HFFc6 (cell line): ENCODE measurements at places on chromosomes 7 and 10. TPM values are rescaled to one million over a fixed set of nuclear protein-coding genes. Genes with fewer than 3 reads are reported as not detected.

DNA sequence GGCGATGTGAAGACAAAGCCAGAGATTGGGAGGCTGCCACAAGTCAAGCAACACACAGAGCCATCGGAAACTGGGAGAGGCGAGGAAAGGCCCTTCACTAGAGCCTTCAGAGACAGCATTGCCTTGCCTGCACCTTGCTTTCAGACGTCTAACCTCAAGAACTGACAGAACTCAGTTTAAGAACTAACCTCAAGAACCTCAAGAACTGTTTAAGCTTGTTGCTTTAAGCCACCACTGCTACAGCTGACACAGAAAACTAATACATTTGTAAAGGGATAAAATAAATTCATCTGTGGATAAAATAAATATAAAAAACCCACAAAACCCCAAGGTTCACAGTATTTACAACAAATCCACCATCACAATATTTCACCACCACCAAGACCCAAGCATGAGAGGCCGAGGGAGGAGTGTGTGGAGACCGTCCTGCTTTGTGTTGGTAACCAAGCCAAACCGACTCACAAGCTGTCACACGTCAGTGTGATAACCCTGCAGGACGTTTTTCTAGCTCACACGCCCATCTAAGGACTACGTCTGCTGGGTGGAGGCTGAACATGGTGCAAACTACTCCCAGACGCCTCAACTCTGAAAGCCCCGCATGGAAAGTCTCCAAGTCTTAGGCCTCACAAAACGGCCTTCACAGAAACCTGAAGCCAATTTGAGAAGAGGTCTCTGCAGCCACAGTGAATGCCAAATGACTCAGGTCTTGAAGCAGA is 116.8 kb downstream of the ABLIM1 start:
- DNase-seq: peak; percentile 75
- H3K27me3 ChIP-seq: no peaks in the 10 kb centered on the region
- H3K4me1 ChIP-seq: peaks cover 16% of the 10 kb centered on the region
- H3K36me3 ChIP-seq: 0 out of 2 replicates have a peak, but pooled peaks cover 3% of the 10 kb centered on the region
- H3K4me3 ChIP-seq: no peak overlapping the region

DNA sequence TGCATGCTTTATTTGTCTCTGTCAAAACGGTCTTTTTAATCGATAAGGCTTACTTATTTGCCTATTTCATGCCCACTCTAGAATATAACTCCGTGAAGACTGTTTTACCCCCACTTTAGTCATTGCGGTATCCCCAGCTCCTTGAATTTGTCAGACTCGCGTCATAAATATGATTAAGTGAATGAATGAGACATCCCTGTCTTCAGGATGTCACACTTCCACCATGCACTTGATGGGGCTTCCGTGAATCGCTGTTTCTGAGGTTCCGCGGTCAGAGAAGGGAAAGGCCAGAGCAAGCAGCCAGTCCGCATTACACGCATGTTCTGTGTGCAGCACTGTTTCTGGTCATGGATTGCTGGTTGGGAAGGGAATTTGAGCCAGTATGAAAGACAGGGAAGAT is 138.8 kb downstream of the CELF2 start:
- H3K4me3 ChIP-seq: no peak overlapping the region
- peaks cover 2% of the 10 kb centered on the region for H3K27me3 ChIP-seq
- peaks cover 10% of the 10 kb centered on the region; the same call in 1 of the 2 replicates for H3K4me1 ChIP-seq
- 0 out of 2 replicates have a peak, but pooled peaks cover 2% of the 10 kb centered on the region for H3K36me3 ChIP-seq
- H3K27ac ChIP-seq: no peak overlapping the region

Gene CALY
- total RNA-seq: not detected in 3 replicates

DNA sequence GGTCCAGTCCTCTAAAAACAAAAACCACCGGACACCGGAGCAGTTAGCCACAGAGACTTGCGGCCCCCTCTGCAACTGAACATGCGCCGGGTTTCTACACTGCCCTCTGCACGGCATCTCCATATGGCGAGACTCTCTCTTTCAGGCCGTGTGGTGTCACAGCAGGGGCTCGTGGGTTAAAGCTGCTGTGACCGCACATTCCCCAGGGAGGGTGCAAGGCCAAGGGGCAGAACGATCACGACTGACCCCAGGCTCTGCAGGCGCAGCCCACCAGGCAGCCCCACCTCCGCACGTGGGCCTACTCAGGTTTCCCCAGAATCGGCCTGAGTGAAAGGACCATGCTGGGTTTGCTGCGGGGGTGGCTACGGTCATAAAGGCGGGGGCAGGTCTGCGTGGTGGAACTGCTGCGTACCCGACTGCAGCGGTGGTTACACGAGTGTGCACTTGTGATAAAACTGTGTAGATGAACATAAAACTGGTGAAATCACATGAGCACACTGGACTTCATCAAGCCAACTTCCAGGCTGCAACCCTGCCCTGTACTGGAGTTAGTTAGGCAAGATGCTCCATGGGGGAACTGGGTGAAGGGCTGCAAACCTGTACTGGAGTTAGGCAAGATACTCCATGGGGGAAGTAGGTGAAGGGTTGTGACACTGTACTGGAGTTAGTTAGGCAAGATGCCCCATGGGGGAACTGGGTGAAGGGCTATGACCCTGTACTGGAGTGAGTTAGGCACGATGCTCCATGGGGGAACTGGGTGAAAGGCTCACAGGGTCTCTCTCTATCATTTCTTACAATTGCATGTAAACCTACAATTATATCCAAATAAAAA is 81.4 kb upstream of the PPP2R2D start:
- no peaks in the 10 kb centered on the region for H3K36me3 ChIP-seq
- H3K4me3 ChIP-seq: no peak overlapping the region
- peaks cover 7% of the 10 kb centered on the region for H3K27me3 ChIP-seq
- H3K27ac ChIP-seq: no peak overlapping the region
- no peak for DNase-seq

GRCh38 chr10:52653263-52653909 is 119.2 kb downstream of the MBL2 start:
- H3K4me3 ChIP-seq: no peak overlapping the region
- H3K4me1 ChIP-seq: peaks cover 44% of the 10 kb centered on the region
- no peaks in the 10 kb centered on the region for H3K36me3 ChIP-seq
- no peak for DNase-seq

DNA sequence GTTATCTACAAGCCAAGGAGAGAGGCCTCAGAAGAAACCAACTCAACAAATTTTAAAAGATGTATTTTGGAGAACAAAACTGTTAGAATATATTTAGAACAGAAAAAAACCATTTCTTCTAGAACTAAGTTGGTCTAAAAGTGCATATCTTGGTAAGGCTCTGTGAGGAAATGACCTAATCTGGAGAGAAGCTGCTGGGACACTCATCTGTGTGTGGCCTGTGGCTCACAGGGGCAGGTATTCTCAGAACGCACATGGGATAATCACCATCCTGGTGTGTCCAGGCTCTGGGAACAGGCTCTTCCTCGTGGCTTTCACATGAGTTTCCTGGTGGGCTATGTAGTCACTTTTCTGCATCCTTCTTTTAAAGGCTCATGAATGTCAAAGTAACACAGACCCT is 38.1 kb upstream of the PRSS1 start:
- H3K27me3 ChIP-seq: peaks cover 14% of the 10 kb centered on the region; the same call in 1 of the 2 replicates
- H3K27ac ChIP-seq: no peak overlapping the region
- no peak for DNase-seq
- peaks cover 15% of the 10 kb centered on the region for H3K4me1 ChIP-seq
- no peak overlapping the region for H3K4me3 ChIP-seq
- H3K36me3 ChIP-seq: no peaks in the 10 kb centered on the region

Gene TMEM273
- not detected in 3 replicates for total RNA-seq

DNA sequence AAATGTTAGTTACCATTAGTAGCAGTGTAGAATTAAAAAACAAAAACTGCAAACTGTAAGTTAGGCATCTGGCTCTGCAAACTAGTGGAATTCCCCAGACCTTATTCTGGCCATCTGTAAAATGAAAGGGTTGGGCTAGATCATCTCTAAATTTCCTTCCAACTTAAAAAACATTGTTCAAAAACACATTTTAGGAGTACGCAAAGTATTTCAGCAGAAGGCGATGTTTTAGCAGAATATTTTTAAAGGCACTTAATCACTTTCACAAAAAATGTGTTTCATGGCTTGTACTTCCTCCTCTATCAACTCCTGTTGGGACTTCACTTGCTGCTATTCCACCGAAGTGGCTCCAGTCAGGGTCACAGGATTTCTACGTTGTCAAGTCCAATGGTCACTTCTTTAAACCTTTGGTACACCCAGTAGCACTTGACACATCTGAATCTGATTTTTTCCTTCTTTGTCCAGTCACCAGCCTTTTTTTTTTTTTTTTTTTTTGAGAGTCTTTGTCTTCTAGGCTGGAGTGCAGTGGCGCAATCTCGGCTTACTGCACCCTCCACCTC is 169.0 kb downstream of the AHR start:
- no peak overlapping the region for H3K27ac ChIP-seq
- peaks cover 8% of the 10 kb centered on the region for H3K4me1 ChIP-seq
- H3K36me3 ChIP-seq: no peaks in the 10 kb centered on the region; the same call in 1 of the 2 replicates
- no peak overlapping the region for H3K4me3 ChIP-seq
- no peak for DNase-seq
- 0 out of 2 replicates have a peak, but pooled peaks cover 2% of the 10 kb centered on the region for H3K27me3 ChIP-seq

Gene DLX6
- total RNA-seq: not detected in 3 replicates

Gene PPP1R9A
- total RNA-seq: not detected in 3 replicates

DNA sequence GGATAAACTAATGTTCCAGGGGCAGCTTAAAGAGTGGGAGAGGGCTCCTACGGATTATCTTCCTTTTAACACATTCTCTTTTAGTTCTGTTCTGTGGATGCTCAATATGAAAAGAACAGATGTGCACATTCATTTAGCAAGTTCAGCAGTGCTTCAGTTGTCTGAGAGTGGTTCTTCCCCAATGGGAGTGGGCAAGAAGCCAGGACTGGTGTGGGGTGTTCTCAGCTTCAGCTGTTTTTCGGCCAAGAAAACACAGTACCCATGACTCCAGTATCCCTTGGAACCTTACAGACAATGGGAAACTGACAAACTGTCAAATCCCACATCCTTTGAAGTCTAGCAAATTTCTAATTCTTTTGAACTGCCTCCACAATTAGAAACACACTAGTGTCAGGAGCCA is 71.5 kb upstream of the LRRC17 start:
- no peak overlapping the region for H3K4me3 ChIP-seq
- no peak for DNase-seq
- peaks cover under 1% of the 10 kb centered on the region for H3K27me3 ChIP-seq
- peaks cover 12% of the 10 kb centered on the region; the same call in 1 of the 2 replicates for H3K36me3 ChIP-seq
- peaks cover 41% of the 10 kb centered on the region for H3K4me1 ChIP-seq

Gene CAMK2B
- total RNA-seq: 0.14 to 0.26 TPM in 2 of 3 replicates, not detected in the other

DNA sequence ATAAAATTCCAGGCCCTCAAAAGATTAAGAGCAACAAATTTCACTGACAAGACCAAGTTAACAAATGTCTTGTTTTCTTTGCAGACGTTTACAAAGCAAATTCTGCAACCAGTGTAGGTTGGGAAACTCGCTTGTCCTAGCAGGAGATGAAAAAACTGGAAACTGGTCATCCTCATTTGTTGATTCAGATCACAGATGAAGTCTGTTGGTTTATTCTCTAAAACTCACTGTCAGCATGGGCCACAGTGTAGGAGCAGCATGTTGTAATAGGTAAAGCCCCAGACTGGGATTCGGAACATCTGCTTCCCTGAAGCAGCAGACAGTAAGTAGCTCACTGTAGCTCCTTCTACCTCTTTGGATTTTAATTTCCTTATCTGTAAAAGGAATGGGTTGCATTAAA is 31.5 kb downstream of the PANK1 start:
- no peak for DNase-seq
- H3K27ac ChIP-seq: no peak overlapping the region
- H3K27me3 ChIP-seq: no peaks in the 10 kb centered on the region

Gene IGFBP3
- 808 to 972 TPM (median 962 TPM) in 3 replicates for total RNA-seq

DNA sequence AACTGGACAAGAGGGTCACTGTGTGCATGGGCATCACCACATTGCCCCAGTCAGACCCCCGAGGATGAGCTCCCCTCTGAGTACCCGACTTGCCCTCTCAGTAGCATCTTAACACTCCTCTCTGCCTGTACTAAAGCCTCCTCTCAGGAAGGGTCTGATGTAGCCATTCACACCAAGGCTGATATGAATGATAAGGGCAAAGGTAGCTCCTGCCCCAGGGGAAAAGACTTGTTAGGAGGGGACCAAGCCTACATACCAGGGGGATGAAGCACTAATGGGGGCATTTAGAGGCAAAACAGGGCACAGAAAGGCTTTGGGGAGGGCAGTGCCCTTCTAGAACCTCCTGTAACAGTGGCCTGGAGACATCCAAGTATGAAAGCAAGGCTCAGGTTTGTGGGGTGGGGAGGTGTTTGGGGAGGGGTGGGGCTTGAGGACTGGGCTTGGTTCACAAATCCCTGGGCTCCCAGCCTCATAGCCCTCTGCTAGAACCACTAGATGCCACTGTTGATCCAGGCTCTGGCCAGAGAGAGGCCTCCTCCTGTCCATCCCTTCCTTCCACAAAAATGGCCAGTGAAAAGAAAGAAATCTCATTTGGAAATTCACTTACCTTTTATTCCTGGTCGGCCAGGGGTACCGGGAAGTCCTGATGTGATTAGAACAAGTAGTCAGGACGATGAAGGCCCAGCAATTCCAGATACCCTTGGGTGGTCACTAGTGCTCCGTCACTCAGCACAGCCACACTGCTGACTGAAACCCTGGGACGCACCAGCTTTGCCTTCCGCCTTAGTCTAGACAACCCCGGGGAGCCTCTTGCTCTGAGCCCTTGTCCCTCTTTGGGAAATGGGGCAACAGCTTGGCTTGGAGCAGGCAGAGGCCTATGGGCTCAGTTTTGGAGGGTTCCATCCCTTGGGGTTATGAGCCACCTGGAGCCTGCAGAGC is 40.3 kb downstream of the COL17A1 start:
- H3K27ac ChIP-seq: no peak overlapping the region
- no peak overlapping the region for H3K4me3 ChIP-seq
- no peaks in the 10 kb centered on the region for H3K36me3 ChIP-seq
- DNase-seq: peak; percentile 75
- H3K27me3 ChIP-seq: peaks cover 3% of the 10 kb centered on the region
- H3K4me1 ChIP-seq: peaks cover 22% of the 10 kb centered on the region

- no peak overlapping the region for H3K4me3 ChIP-seq
- no peaks in the 10 kb centered on the region for H3K36me3 ChIP-seq
- no peak for DNase-seq
Observed at GRCh38 chr10:118918587-118918986, 110.9 kb upstream of the NANOS1 start.

DNA sequence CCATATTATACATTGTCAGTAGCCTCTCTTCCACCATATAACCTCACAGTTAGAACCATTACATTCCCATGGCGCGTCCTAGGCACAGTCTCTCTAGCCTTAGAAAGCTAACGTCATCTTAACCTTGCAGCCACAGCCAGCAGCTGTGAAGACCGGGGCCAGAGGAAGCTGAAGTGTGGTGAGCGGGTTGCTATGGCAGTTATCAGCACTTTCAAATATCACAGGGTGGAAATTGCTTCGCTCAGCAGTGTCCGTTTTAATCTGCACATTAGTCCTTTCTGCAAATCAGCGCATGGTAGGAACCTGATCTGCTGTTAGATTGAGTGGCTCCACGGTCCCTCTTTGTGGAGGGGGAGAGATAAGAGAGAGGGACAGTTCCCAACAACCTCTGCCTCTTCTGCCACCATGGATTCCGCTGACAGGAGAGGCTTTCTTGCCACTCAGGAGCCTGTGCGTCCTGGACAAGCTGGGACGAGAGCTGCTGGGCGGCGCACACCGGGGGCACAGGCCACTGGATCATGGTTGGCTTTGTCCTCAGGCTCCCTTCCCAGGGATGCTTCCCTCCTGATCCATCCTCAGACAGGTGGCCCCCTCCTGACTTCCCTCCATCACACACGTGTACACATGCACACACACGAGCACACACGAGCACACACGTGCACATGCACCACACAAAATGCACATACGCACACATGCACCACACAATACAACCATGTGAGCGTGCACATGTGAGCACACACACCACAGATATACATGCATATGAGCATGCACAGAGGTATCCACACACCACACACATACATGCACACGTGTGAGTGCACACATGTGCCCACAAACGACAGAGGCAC is 93.8 kb downstream of the WDR37 start:
- DNase-seq: no peak
- H3K27ac ChIP-seq: no peak overlapping the region
- H3K27me3 ChIP-seq: peaks cover 29% of the 10 kb centered on the region
- no peak overlapping the region for H3K4me3 ChIP-seq
